ENCODE measurements at places on chromosomes 4 and X.
A peak's percentile ranks its signal among the peaks of the same experiment; 100 is the strongest.

GRCh38 chr4:173056271-173056670 is 112.3 kb upstream of the GALNT7 start:
- no peak for DNase-seq

DNA sequence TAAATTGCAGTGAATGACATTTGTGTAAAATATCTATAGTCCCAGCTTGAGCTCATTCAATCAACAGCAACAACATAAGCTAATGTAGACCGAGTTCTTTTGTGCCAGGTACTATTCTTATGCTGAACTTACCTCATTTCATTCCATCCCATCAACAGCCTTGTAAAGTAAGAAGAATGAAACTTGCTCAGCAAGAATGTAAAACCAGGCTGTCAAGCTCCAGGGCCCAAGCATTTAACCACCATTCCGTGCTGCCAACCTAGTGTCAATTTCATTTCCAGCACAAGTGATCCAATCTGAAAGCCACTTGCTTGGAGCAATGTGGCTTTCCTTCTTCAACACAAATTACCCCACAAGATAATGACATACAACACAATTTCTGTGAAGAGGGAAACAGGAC is 36.6 kb downstream of the RASSF6 start:
- no peak for DNase-seq

DNA sequence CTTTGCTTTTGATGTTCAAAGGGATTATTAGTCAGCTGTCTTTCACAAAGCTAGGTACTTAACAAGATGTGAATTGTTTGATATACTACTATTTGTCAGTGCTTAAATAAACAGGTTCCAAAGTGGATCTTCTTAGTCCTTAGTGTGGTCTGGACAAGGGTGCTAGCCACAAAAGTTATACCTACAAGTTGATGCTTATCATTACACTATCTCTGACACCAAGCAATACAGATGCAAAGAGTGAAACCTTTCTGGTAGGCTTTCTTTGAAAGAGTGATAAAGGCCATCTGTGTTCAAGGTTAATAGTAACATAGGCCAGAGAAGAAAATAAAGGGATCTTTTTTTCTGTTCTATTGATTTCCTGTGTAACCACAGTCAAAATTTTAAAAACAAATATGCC is 12.2 kb upstream of the RBPJ start:
- DNase-seq: no peak

DNA sequence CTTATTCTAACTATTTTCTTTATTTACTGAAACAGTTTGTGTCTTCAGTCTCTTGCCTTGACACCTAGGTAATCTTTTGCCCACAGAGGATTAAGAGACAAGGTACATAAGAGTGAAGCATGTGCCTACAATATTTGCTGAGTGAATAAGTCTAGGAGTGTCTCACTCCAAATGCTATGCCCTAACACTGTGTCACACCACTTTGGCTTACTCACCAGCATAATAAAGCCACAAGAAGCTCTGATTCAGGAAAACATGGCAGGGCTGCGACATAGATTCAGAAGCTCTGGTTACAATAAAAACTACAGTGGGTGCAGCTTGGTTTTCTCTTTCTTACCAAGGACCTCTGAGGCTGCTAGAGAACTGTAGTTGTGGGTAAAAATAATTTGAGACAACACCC is 127.1 kb downstream of the RBM46 start:
- DNase-seq: no peak

- DNase-seq: no peak
Observed at GRCh38 chrX:44071847-44072551, 98.8 kb upstream of the NDP start.

- peak; percentile 71 for DNase-seq
Observed at GRCh38 chr4:76305971-76306881, at the start of gene STBD1. Gene STBD1 (plus strand): TSS chr4:76306733. CDS start chr4:76306770, 37 bp downstream.

DNA sequence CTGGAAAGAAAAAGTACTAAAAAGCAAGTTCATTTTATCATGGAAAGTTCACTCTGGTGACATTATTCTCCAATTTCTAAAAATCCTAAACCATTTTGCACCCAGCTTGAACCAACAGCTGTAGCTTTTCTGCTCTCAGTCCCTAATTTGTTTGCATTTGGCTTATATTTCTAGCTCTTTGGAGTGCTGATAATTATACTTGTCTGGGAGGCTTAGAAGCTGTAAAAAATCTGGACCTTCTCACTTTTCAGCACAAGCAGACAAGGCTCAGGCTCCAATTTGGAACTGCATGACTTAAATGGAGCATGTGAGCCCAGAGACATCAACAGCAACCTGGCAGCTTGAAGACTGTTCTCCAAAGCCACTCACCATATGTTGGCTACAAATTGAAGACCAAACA is 170.9 kb upstream of the PCDH18 start:
- no peak for DNase-seq

Measured in activated effector memory CD4-positive, alpha-beta T cell treated with anti-CD3 and anti-CD28 coated beads, Interleukin-2, amount 50 U/mL, for 16 hours (primary cell).